ENCODE measurements at places on chromosomes 1 and 21. TPM values are rescaled to one million over a fixed set of nuclear protein-coding genes. Genes with fewer than 3 reads are reported as not detected.

Gene CLCNKA
- not detected for total RNA-seq

Gene ESRRG
- 2.8 TPM for total RNA-seq

Gene SPATA1
- 1.7 TPM for total RNA-seq

Gene KRTAP12-2
- total RNA-seq: not detected

Gene CSF1
- 39.1 TPM for total RNA-seq

Gene TUFT1
- total RNA-seq: 95.7 TPM

Gene FMO2
- total RNA-seq: 3.8 TPM

Gene RBP7
- total RNA-seq: 15.8 TPM

Gene LAPTM5
- 10.8 TPM for total RNA-seq

Gene ZNF692
- total RNA-seq: 40.7 TPM

Gene EEIG2
- 5.8 TPM for total RNA-seq

Gene MYOG
- total RNA-seq: not detected

Gene TRAF3IP3
- 1.6 TPM for total RNA-seq

Gene COL8A2
- total RNA-seq: 5.3 TPM

Gene SELP
- total RNA-seq: 2.1 TPM

Gene NMNAT2
- 0.81 TPM for total RNA-seq

Gene CSMD2
- total RNA-seq: 0.18 TPM

Gene ADGRB2
- 1.8 TPM for total RNA-seq

Gene BECN2
- total RNA-seq: not detected

Gene KRTAP13-2
- total RNA-seq: not detected

Gene LRRC71
- not detected for total RNA-seq

Gene RHD
- not detected for total RNA-seq

Gene NOL9
- total RNA-seq: 32.2 TPM

Gene LCE7A
- not detected for total RNA-seq

Gene SPATA45
- total RNA-seq: not detected

Gene ST7L
- total RNA-seq: 28.4 TPM

Gene TNFRSF25
- total RNA-seq: 132 TPM

Gene NTNG1
- total RNA-seq: 4.2 TPM

Gene S100A8
- 5.7 TPM for total RNA-seq

Gene STMN1
- 33.6 TPM for total RNA-seq

Gene KRTAP10-4
- total RNA-seq: 11.8 TPM

Gene TBX15
- total RNA-seq: 10.8 TPM

Gene OR2T11
- total RNA-seq: 0.53 TPM

Gene COL6A1
- total RNA-seq: 105 TPM

Gene AIM2
- total RNA-seq: not detected

Gene RAB7B
- total RNA-seq: 26.0 TPM

Gene ALDH4A1
- total RNA-seq: 27.7 TPM

Gene FAM177B
- not detected for total RNA-seq

Gene KCNJ9
- total RNA-seq: not detected

Gene CCDC185
- not detected for total RNA-seq

Data from suprapubic skin (tissue), 4 donors.